ENCODE measurements at places on chromosomes 2 and 18.

- DNase-seq = no peak
These were observed 81.2 kb downstream of the GFPT1 start for GRCh38 chr2:69305712-69306392.

DNA sequence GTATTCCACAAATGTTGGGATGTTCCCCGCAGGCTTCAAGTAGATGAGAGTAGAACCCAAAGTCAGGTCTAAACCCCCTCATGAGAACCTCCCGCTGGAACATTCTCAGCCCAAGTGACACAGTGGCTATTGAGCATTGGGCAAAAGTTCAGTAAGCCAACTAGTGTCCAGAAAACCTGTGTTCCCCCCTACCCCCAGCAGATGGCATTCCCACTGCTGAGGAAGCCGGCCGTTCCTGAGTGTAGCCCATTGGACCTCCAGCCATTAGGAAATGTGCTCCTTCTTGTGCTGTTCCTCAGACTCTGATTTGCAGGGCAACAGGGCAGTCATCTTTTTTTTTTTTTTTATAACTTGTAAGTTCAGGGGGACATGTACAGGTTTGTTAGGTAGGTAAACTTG lies 152.1 kb downstream of the NCK2 start:
- no peak for DNase-seq

- no peak for DNase-seq
These were observed 37.4 kb downstream of the SOCS6 start for GRCh38 chr18:70326255-70326654.

- DNase-seq = no peak
These were observed 5.8 kb downstream of the SMIM21 start for GRCh38 chr18:75421656-75422055.

DNA sequence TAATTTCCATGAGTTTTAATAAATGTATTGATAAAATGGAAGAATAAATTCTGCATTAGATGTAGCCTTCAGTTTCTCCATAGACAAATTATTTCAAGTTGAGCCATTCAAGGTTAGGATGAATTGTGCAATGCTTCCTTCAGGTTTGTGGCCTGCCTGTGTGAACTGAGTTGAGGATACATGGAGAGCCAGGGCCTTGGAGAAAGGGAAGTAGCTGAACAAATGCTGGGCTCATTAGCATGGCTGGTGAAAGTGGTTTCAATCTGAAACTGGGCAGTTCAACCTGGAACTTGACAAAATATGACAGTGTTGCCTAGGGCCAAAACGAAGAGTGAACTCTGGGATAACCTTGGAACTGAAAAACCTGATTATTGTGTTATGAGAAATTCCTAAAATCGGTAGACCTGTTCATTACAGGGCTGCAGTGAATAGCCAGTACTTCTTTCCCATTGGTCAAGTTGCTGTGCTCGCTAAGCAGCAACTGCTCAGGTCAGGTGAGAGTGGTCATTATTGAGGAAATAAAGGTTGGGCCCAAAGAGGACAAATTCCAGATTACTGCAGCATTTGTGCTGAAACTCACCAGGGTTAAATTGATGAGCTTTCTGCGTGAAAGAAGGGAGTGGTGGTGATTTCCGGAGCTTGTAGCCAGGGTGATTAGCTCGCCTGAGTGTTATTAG lies 12.7 kb downstream of the INPP1 start:
- DNase-seq = no peak

DNA sequence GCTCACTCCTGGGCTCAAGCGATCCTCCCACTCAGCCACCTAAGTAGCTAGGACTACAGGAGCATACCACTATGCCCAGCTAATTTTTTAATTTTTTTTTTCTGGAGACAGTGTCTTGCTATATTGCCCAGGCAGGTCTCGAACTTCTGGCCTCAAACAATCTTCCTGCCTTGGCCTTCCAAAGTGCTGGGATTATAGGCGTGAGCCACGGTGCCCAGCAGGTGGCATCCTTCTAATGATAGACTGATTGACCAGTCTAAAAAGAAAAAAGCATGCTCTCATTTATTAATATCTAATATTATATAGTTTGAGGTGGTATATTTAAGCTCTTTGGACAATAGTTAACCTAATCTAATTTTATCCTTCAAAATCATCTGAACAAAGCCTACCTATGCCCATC lies 198.6 kb downstream of the CAMKMT start:
- no peak for DNase-seq

GRCh38 chr18:35692866-35693265 lies 111.3 kb downstream of the GALNT1 start:
- no peak for DNase-seq

DNA sequence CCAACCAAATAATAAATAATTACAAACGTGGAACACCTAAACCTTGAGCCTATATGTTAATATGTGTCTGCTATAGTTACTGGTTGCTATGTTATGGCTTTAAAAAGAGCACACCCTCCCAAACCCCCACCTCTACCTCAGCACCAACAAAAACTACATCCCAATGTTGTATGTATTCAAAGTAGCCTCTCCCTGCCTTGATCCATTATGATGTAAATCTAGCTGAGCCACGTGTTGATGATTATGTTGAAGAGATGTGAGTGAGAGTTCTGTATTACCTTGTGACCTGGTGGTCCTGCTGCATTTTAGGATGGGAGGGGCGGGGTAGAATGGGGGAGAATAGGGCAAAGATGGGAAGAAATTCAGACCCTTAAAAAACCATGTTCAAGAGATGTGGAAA lies 4.8 kb downstream of the MFSD6 start:
- no peak for DNase-seq

GRCh38 chr2:124081154-124081716 lies 56.1 kb downstream of the CNTNAP5 start:
- no peak for DNase-seq

DNA sequence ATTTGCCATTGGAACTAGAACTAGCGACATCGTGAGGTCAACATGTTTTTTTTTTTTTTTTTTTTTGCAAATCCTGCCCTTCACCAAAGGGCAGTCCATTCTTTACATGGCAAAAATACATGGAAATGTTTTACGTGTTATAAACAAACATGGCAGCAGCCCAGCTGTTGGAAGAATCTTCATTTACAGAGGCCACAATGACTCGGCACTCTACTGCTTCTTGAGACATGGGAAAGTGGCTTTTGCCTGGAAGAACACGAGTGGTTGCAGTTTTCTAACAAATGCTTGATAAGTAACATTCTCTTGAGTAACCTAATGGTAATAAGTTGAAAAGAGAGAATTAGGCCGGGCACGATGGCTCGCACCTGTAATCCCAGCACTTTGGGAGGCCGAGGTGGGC lies 22.8 kb upstream of the POLR1B start:
- DNase-seq = no peak

- no peak for DNase-seq
These were observed 562.0 kb downstream of the NR4A2 start for GRCh38 chr2:155770516-155770915.

- no peak for DNase-seq
These were observed 69.7 kb downstream of the DIPK1C start for GRCh38 chr18:74387383-74387782.

- DNase-seq = no peak
These were observed 31.5 kb upstream of the TTC21B start for GRCh38 chr2:165985120-165985519.

- DNase-seq = no peak
These were observed 8.7 kb downstream of the CAPG start for GRCh38 chr2:85401464-85401805.

- DNase-seq = no peak
These were observed 11.0 kb downstream of the ERFE start for GRCh38 chr2:238169708-238170251.

DNA sequence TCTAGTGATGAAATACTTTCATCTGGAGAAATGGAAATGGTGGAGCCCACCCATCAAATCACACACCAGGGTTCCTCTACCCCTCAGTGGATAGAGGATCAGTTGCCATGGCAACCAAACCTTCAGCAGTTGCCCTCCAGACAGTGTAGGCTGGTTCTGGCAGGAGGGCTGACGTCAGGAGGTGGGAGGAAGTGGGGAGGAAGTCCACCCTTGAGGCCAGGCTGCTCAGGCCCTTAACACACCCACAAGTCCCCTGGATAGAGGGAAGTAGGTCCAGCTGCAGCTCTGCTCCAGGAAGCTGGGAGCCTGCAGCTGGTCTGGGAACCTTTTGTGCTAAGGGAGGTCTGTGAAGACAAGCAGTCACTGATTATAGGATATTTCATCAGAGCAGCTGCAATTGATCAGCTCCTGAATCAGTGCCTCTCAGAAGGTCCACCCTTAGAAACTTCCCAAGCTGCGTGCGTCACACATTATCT lies 186.6 kb downstream of the MTX2 start:
- DNase-seq = no peak

- DNase-seq = no peak
These were observed 148.3 kb downstream of the KLHL29 start for GRCh38 chr2:23533338-23533695.

GRCh38 chr2:156435396-156435717 lies 822 bp upstream of the GPD2 start:
- DNase-seq = no peak

DNA sequence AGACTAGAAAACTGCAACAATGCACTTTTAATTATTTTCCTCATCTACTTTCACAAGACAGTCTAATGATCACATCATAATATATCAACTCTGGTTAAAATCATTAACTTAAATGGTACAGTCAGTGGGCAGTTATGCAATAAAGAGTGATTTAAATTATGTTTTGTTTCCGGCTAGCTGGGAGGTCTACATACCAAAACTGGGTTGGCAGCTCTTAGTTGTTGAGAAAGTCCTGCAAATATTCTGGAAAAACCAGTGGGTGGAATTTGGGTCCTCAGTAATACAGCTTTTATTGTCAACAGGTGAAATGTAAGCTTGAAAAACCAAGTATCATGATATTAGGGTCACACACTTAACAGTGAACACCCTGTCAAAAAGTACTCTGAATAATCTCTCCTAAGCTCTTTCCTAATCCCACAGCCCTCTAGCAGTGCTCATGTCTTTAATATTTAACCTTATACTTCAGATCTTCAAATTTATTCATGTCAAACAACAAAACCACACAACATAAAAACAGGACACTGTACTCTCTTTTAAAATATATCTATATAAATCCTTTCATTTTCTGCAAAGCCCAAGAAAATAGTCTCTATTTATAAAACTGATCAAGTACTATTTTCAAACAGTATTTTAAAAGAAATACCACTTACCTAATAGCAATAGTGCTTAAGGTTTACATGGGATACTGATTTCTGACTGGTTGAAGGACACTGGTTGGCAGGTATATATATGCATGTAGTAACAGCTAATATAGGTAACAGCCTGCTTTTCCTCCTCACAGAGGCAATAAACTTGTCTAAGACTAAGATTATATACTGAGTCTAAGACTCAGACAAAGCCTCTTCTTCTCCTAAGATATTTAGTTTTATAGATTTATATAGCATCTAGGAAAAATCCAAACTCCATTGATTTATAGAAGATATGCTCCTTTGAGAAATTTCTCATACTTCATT lies 103.8 kb downstream of the GAREM1 start:
- no peak for DNase-seq

DNA sequence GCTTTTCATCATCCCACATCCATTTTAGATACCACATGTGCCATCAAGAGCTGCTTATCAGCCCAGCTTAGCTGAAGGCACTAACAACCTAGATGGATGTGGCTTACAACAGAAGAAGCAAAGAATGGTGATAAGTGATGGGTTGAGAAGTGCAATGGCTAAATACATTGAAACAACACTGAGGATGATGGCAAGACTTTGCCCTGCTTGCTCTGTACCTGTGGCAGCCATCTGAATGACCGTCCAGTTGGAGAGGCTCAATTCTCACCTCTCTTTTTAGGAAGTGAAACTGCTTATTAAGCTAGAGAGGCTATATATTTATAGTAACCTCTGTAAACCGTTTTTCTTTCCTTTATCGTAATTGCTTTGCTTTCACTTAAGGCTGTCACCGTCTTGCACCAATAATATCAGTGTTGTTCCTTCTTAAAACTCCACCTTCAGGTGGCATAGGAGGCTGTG lies 5.7 kb downstream of the GPATCH11 start:
- DNase-seq = peak; percentile 79

DNA sequence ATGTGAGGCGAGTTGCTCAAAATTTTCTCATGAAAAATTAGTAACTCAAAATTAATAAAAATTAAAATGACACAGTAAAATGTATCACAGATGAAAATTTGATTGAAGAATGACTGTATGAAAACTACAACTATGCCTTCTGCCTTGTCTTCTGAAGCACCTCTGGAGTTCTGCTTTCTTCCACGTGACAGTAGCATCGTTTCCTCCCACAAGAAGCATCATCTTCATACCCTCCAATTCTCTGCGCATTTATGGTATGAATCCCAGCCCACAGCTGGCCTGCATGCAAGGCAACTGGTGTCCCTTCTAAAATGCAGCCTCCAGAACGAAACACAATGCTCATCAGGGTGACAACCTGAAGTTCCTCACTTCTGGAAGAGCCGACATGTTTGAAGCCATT lies 189.9 kb downstream of the MYO1B start:
- no peak for DNase-seq

DNA sequence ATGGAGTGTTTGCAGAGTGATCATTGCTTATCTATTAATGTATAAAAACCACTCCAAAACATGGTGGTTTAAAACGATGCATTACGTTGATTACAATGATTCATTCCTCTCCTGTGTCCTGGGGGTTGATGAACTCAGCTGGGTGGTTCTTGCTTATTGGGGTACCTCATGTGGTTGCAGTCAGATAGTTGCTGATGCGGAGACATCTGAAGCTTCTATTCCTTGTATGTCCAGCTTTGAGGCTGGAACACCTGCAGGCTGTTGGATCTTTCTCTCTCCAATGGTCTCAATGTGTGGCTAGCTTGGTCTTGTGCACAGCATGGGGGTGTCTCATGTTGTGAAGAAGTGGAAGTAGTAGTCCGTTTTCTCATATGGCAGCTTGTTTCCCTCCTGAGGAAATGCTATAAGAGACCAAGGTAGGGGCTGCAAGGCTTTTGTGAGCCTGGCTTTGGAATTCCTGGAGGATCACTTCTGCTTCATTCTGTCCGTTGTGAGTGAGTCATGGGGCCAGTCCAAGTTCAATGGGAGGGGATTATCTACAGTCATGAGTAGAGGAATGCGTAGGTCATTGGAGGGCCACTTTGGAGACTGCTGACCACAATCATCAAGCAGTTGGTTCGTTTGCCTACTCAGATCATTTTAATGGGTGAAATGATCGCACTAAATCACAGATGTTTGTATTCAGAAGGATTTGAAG lies 601.0 kb downstream of the SLC4A3 start:
- DNase-seq = no peak

DNA sequence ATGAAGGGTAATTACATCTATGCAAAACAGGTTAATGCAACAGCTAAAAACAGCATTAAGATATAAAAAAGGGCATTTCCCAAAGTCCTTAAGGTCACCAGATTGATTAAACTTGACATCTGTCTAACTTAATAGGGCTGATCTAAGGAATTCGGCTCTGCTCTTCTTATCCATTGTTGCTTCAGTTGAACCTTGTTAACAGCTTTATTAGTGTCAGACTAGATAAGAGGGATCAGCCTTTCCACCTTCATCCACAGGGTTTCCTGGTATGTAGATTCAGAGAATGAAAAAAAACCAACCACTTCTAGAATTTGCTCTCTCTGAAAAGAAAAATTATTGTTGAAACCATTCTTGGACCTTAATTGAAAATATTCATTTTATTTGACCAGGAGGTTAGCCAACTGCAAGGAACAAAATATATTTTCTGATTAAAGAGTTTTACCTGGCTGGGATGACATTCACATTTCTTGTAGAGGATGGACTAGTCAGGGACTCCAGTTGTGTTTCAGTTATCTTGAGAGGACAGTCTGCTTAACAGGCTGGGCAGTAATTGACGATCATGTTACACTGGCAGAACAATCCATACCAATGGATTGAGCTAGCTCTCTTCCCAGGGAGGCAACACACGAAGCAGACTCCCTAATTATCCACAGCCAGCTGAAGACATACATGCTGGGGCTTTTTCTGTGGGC lies 357.4 kb upstream of the ACVR2A start:
- DNase-seq = no peak

Measured in GM12864 (cell line).